Skin of body (tissue), 3 donors: ENCODE measurements at places on chromosomes 6 and 20. TPM values are rescaled to one million over a fixed set of nuclear protein-coding genes. Genes with fewer than 3 reads are reported as not detected.
A peak's percentile ranks its signal among the peaks of the same experiment; 100 is the strongest.

DNA sequence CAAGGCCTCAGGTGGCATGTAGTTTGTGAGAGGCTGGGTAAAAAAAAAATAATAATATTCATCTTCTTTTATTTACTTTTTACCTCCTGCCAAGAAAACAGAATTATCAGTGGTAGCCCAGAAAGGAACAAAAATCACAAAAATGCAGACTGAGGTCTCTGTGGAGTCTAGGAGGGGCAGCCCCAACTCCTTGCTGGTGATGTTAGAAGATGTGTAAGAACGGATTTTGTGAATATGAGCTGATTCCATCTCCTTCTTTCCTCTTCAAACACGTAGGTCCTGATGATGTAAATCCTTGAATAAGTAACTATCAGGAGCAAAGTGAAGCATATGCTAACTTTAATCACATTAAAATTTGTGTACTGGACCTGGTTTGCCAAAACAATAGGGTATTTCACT, 226.8 kb downstream of the EYA4 start:
- DNase-seq = no peak

GRCh38 chr6:137214931-137215330, 4.3 kb downstream of the IFNGR1 start:
- no peak for DNase-seq

DNA sequence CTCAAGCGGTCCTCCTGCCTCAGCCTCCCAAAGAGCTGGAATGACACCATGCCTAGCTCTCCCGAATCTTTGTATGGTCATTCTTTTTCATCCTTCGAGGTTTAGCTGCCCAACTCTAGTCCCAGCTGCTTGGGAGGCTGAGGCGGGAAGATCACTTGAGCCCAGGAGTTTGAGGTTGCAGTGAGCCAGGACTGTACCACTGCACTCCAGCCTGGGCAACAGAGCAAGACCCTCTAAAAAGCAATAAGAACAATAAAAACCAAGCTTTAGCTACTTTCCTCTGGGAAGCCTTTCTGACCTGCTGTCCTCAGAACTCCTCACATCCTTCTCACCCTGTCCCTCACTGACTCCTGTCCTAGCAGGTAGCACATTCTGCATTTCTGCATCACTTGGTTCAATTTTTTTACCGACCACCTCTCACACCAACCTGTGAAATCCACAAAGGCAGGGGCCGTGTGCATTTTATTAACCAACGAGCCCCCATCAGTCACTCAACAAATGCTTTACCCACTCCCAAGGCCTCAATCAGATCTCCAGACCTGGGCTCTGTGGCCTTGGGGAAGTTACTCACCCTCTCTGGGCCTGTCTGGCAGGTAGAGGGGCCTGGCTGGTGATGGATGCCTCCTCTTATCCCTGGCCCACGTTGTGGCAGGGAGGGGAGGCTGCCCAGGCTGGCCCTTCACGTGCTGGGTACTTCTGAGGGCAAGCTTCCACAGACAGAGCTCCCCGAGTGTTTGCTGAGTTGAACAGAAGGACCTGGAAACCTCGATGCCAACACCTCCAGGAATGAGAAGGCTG, 14.7 kb upstream of the SRC start:
- no peak for DNase-seq

- no peak for DNase-seq
Observed at GRCh38 chr20:36170542-36171215, 16.1 kb downstream of the EPB41L1 start.

GRCh38 chr6:53718597-53719460, 53.3 kb upstream of the KLHL31 start:
- peak; percentile 33 for DNase-seq

The SUMO4 gene
- 6.5 TPM for total RNA-seq
